Caudate nucleus (tissue), 63 donors: ENCODE measurements at places on chromosomes 1 and 21.
A peak's percentile ranks its signal among the peaks of the same experiment; 100 is the strongest.

- no peak for DNase-seq
Measured at GRCh38 chr1:7509598-7509997, 261.5 kb upstream of the VAMP3 start.

DNA sequence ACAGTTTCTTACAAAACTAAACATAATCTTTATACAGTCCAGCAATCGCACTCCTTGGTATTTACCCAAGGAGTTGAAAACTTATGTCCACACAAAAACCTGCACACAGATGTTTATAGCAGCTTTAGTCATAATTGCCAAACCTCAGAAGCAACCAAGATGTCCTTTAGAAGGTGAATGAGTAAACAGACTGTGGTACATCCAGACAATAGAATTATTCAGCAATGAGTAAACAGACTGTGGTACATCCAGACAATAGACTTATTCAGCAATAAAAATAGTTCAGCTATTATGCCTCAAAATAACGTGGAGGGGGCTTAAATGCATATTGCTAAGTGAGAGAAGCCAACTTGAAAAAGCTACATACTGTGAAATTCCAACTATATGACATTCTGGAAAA is 87.0 kb upstream of the GALNT2 start:
- DNase-seq, result no peak

DNA sequence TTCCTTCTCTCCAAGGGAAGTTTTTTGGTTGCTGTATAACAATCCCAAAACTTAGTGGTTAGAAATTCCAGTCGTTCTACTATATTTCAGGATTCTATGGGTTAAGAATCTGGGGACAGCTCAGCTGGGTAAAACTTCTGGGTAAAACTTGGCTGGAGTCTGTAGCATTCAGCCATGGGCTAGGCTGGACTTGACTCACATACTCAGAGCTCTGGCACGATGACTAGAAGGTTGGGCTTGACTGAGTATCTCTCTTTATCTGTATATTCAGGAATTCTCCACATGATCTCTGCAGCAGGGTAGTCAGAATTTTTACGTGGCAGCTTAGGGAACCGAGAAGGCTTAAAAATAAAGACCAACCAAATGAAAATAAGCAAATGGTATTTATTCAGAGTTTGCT is 28.2 kb upstream of the HRNR start:
- no peak for DNase-seq

DNA sequence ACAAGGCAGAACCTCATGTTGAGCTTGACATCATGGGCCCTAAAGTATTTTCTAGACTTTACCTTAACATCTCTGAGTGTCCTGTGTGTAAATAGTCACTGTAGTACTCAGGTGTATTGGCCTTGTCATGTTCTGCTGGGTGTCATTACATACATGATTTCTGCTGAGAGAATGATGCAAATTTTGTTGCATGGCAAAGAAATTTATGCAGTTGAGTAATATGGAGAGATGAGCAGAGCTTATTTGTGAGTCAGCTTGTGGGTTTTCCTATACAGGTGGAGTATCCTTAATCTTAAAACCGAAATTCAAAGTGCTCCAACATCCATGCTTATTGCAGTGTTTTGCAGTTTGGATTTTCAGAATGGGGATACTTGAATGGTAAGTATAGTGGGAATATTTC is 36.6 kb downstream of the RGL1 start:
- DNase-seq, result no peak

DNA sequence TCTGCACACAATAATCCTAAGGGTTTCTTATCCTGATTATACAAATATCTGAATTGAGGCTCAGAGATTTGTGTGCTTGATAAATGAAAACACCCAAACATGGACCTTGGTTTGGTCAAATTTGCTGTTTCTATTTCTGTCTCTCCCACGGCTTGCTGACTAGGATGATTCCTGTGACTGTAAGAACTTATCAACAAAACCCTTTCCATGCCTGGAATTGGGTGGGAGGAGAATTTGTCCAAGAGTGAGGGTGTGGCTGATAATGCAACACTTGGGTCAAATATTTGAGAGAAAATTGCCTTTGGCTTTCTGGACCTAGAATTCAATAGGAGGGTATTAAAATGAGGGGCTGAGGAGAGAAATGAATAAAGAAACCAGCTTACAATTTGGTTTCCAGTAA is 48.0 kb downstream of the RHBG start:
- DNase-seq, result no peak

- DNase-seq, result no peak
Measured at GRCh38 chr1:37752583-37753471, 12.1 kb downstream of the EPHA10 start.

GRCh38 chr1:70891051-70891843 is 156.4 kb downstream of the PTGER3 start:
- DNase-seq, result no peak

GRCh38 chr1:168081373-168082007 is 55.2 kb downstream of the GPR161 start:
- no peak for DNase-seq

- no peak for DNase-seq
Measured at GRCh38 chr1:154533952-154534844, 24.3 kb downstream of the UBE2Q1 start.

- DNase-seq, result no peak
Measured at GRCh38 chr1:242800521-242800920, 276.0 kb upstream of the PLD5 start.

GRCh38 chr21:45294509-45295291 is 7.0 kb upstream of the POFUT2 start:
- DNase-seq, result no peak

DNA sequence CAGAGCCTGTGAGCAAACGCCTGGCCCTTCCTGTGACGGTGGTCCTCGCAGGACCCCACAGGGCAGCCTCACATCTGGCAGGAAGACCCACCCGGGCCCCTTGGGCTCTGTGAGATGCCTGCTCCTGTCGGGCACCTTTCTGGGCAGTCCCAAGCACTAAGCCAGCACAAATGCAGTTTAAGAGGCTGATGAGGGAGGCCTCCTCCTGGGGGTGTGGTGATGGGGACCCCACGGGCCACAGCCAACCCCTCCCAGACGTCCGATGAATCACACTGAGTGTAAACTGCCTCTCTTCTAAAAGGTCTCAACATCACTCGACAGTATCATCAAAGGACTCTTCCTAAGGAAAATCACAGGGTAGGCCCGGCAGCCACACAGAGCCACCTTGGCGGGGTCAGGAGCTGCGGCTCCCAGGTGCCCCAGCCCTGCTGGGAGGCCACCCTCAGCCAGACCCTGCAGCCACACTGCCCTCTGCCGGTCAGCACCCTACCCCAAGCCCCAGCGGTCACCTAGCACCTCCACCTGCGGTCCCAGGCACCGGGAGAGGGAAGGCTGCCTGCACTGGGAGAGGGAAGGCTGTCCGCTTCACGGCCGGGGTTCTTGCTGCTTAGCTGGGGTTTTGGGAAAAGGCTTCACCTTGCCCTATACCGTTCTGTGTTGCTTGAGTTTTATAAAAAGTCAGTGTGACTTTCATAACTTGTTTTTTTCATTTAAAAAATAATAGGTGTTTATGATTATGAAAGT is 3.9 kb upstream of the PRKCZ start:
- no peak for DNase-seq

DNA sequence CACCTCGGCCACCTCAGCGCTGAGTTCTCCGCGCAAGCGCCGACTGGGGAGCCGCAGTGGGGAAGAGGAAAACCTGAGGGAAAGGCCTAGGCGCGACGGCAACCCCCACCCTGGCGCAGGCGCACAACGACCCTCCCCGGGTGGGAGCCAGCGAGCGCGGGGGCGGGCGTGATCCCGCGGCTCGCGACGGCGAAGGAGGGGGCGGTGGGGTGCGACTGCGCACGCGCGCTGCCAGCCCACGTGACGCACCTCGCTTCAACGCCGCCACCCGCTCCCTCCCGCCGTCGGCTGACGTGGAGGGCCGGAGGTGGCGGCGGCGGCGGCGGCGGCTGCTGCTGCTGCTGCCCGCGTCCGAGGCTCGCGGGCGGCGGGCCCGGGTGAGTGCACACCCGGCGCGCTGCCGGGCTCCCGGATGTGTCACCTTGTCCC is at the start of the genes PIGP and TTC3:
TSS of gene PIGP (minus strand) at position 84 of the 429 bp plus-strand sequence. CDS start 556 bp downstream, outside the sequence.
TSS of gene TTC3 (plus strand) at position 267 of the 429 bp plus-strand sequence. CDS start 14,004 bp downstream, outside the sequence.
- peak; percentile 85 for DNase-seq

DNA sequence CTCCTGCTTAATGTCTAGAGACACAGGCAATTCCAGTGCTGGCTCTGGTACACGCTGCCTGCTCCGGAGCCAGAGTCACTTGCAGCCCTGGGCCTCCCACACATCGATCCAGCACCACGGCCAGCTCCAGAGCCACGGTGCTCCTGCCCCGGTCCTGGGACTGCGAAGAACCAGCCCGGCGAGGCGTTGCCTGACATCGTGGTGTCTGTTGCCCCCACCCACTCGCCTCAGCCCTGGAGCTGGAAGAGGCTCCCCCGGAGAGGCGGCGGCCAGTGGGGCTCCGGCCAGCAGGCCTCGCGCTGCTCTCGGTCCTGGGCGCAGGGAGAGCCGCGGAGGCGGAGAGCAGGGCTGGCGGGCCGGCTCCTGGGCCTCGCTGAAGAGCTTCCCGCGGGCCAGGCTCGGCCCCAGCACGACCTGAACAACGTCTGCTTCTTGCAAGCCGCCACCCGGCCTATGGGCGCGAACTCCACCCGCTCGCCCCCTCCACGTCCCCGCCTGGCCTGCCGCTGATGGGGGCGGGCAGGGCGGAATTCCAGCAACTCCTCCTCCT is 364.8 kb downstream of the CEP170 start:
- no peak for DNase-seq

DNA sequence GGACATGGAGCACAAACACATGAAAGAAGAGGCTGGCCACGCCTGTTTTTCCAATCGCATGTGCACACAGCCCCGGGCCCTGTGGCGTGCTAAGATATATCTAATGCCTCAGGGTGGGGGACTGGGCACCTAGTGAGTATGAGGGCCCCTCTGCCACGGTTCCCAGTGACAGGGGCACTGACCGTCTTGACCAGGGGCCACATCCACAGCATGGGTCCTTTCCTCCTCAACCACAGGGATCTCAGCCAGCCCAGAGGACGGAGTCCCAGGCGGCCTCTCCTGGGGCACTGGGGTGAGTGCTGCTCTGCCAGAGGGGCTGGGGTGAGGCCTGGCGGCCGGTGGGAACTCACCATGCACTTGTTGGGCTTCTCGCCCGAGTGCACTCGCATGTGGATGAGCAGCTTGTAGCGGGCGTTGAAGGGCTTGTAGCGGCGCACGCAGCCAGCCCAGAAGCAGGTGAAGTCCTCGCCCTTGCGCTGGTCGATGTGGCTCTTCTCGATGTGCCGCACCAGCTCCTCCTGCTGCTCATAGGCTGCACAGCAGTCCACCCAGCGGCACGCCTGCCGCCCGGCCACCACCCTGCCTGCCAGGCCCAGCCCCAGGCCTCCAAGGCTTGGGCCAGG is 134.7 kb downstream of the DMRTB1 start:
- no peak for DNase-seq

DNA sequence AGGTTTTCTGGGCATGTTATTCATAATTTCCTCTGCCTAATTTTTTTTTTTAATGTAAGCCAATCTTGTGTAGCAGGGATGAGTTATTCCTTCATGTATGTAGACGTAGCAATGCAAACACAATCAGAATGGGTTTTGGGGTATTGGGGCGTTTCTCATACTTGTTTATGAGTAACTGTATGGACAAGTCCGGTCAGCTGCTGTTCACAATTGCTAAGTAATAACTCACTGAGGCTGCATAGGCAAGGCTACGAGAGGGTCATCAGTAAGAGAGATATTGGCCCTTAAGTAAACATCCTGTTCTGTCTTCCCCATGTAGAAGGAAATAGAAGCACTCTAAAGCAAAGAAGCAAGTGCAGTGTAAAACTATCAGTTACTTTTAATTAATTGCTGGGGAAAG is 9.5 kb upstream of the TARS2 start:
- no peak for DNase-seq

GRCh38 chr1:29870621-29871020 is 634.3 kb downstream of the PTPRU start:
- DNase-seq, result no peak

- no peak for DNase-seq
Measured at GRCh38 chr1:40657046-40657445, 8.4 kb downstream of the RIMS3 start.

- no peak for DNase-seq
Measured at GRCh38 chr1:85606414-85606800, 25.8 kb downstream of the CCN1 start.

DNA sequence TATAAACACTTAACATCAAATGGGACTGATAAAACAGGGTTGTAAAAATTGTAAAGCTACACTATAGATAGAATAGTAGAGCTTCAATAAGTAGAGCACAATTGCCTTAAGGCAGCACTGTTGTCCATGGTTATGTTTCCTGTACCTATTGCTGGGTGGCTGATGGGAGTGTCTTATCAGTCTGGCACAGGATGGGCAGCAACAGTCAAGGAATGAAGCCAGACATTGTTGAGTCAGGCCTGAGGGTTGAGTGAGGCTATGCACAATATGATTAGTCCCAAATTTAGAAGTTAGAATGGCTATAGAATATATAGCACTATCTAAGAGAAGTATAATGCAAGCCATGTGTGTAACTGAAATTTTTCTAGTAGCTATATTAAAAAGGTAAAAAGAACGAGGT is 25.0 kb upstream of the CD1D start:
- DNase-seq, result no peak

GRCh38 chr1:196897158-196897828 is 9.4 kb downstream of the CFHR4 start:
- DNase-seq, result no peak

GRCh38 chr1:237891979-237892378 is 1.3 kb upstream of the ZP4 start:
- no peak for DNase-seq

GRCh38 chr1:82464362-82465001 is 663.7 kb downstream of the ADGRL2 start:
- DNase-seq, result no peak

- no peak for DNase-seq
Measured at GRCh38 chr1:58975888-58976287, 192.0 kb upstream of the JUN start.

- DNase-seq, result no peak
Measured at GRCh38 chr1:204493984-204494280, 673 bp downstream of the PIK3C2B start.

- DNase-seq, result no peak
Measured at GRCh38 chr1:208182880-208183645, 61.1 kb downstream of the PLXNA2 start.

DNA sequence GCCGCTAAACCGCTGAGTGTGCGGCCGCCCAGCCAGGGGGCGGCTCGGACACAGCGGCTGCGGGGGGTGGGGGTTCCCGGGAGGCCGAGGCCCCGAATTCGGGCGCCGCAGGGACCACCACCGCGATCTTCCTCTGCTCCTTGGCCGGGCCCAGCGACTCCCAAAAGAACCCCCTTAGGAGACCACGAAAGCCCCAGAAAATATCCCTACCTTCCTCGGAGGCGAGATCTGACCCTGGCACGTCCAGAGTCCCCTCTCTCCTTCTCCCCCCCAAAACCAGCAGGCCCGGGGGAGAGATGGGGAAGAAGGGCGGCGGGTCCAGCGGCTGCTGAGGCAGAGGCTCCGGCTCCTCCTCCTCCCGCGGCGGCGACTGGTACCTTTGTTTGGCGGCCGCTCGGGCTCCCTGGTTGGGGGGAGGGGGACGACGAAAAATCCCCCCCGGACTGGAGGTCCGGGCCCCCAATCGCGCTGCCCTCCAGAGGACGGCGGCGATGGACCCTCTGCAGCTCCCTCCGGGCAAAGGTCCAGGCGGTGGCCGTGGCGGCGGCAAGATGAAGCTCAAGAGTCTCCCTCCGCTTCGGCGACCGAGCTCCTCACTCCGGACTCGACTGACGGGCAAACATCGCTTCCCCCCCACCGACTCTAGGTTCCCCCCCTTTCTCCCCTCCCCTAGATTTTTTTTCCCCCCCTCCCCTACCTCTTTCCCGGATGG is at the start of gene ARID4B:
TSS of gene ARID4B (minus strand) at position 621 of the 712 bp plus-strand sequence. CDS start 1,260 bp downstream, outside the sequence.
- DNase-seq, result no peak

GRCh38 chr1:245459621-245460020 is 304.8 kb downstream of the KIF26B start:
- no peak for DNase-seq
